ENCODE measurements at places on chromosomes 4 and X.

- peak; percentile 58 for DNase-seq
These were observed 660.5 kb upstream of the PABPC4L start for GRCh38 chr4:134862116-134862515.

DNA sequence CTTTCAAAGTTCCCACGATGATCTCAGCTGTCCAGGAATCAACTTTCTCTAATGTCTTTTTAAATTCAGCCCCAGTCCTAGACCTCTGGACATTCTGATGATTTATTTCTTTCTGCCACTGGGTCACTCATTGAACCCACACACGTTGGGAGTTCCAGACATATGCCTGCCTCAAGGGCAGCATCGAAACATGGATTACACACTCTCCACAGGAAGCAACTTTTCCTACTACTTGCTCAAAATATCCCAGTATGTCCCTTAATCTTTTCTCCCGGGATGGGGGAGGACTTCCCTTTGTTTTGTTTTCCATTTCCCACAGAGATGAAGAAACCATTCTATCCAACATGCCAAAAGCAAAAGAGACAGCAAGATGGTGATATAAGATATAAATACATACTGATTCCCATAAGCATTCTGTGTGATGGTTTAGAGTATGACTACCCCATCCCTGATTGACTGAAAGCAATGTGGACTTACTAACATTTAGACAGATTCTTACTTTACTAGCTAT, 79.8 kb upstream of the PPARGC1A start:
- DNase-seq, result no peak

DNA sequence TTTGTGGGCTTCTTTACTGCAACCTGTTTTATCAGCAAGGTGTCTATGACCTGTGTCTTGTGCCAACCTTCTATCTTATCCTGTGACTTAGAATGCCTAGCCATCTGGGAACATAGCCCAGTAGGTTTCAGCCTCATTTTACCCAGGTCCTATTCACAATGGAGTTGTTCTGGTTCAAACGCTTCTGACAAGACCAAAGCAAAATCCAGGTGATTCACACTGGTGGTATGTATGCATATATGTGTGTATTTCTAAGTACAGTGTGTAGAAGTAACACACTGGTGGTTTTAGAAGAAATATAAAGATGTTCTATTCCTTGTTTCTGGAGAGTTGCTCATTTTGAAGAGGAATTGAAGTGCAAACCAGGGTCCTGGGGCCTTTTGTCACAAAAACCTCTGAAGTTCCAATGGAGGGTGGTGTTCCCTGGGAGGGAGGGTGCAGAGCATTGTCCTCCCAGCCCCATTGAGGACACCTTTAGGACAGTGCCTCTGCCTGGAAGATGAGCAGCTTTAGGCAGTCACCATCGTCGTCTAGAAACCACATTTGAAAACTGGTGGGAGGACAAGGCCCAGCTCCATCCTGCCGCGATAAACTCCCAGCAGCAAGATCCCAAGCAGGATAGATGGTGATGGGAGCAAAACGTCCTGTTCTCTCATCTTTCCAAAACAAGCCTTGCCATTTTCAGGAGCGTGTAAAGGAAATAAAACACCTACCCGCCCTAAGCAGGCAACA, 191.4 kb downstream of the TSPAN5 start:
- no peak for DNase-seq

DNA sequence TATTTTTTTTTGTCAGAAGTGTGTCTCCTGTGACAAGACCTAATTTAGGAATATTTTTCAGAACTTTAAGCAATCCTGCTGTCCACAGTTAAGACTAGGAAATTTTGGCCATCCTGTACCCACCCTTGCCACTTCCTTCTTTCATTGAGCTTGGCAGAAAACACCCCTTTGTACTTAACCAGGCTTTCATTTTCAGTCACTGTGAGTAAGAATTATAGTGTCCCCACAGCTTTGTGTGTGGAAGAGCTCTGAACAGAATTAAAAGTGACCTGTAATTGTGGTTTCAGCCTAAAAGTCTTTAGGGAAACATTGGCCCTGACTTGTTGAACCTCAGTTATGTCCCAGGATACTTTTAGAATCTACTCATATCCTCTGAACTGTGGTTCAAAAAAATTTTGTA, 153.7 kb upstream of the BMP3 start:
- DNase-seq, result peak; percentile 55

GRCh38 chr4:128287141-128287870, at the start of gene PGRMC2:
TSS of gene PGRMC2 (minus strand) at chr4:128287813. CDS start at chr4:128287790, 23 bp downstream.
- DNase-seq, result peak; percentile 28

- DNase-seq, result peak; percentile 53
These were observed 52.2 kb downstream of the ANK2 start for GRCh38 chr4:113101669-113102068.

- no peak for DNase-seq
These were observed 12.5 kb downstream of the RASGEF1B start for GRCh38 chr4:81459228-81459627.

DNA sequence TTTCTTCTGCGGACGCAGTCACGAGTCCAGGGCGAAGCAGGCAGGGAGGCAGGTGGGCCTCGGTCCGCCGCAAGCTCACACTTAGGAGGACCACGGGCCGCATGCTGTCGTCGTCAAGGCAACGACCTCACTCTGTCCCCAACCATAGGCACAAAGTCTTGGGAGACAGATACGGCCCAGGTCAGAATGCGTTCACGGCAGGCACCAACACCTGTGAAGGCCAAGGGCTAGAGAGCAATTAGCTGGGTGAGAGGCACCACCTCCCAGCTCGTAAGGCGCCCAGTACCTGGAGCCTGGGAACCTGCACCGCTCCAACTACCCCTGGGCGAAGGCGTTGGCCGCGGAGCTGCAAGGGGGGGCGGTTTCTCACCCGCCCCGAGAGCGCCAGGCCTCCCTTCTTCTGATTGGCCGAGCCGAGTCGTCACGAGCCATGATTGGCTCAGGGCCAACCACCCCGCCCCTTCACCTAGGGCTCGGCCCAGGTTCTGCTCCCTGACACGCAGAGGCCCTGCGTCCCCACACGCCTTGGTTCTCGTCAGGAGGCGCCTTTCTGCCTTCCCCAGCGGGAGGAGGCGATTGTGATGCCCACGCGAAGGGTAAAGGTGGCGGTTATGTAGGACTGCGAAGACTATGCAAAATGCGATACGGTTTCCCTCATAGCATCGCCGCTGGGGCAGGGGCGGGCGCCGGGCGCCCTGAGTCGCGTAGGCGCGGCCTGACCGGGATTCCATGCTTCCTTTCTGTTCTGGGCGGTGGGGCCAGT, at the start of gene CDKL2:
CDKL2 (minus strand) TSS at position 355 of the 763 bp plus-strand sequence. CDS start 4,540 bp downstream, outside the sequence.
- peak; percentile 55 for DNase-seq

DNA sequence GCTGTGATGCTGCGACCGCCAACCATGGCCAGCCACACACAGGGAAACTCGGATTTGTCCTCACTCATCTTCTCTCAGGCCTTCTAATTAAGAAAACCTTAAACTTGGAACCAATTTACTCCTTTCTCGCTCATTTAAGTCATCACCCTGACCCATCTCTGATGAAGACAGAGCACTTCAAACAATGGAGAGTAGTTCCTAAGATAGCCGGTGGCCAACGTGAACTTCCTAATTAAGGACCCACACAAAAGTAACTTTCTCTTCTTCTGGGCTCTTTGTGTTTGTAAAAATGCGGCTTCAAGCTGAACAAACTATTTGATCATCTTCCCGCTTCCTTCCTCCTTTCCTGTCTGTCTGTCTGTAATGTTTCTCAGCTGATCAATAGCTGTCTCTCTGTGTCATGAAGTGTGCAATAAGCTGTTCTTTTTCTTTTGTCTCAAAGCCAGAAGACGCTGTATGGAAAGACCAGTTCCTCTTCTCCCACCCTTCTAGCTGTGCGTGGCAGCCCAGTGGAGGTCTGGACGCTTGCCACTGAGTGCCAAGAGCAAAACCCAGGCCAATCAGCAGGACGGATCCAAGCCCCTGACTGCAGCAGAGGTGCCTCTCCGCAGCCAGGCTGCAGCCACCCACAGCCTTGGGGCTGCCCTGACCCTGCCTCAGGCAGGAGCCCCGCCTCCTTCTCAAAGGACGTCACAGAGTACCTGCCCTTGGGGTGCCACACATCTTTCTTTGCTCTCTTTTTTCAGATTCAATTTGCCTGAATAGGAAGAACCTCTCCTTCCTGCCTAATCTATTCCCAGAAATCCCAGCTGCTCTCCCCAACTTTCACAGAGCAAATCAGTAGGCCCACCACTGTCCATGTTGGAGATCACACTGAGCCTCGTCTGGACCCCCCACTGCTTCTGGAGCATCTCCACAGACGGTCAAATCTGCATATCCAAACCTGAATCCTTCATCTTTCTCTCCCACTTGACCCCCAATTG, 59.3 kb downstream of the MAML3 start:
- DNase-seq, result no peak

- DNase-seq, result no peak
These were observed 1758.4 kb upstream of the AGA start for GRCh38 chr4:179200681-179201080.

DNA sequence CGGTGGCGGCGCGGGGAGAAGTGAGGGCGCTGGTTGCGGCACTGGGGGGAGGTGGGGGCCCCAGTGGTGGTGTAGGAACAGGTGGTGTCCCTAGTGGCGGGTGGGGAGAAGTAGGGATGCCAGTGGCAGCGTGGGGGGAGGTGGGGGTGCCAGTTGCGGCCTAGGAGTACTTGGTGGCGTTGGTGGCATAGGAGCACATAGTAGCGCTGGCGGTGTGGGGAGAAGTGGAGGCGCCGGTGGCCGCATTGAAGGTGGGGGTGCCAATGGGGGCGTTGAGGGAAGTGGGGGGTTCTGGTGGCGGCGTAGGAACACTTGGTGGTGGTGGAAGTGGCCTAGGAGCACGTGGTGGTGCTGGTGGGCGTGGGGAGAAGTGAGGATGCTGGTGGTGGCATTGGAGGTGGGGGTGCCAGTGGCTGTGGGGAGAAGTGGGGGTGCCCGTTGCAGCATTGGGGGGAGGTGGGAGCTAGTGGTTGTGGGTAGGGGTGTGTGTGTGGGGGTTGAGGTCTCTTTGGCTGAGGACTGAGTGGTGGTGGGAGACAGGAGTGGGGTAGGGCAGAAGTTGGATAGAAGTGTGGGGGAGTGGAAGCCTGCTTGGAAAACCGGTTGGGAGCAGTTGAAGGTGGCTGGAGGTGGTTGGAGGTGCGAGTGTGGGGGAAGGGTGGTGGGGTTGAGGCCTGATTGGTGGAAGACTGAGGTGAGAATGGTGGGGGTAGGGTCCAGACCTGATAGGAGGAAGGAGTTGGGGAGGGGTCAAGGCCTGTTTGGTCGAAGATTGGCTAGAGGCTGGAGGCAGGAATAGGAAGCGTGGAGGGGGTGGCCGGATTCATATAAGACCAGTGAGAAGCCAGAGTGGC, 1.1 kb downstream of the GCNA start:
- DNase-seq, result no peak

DNA sequence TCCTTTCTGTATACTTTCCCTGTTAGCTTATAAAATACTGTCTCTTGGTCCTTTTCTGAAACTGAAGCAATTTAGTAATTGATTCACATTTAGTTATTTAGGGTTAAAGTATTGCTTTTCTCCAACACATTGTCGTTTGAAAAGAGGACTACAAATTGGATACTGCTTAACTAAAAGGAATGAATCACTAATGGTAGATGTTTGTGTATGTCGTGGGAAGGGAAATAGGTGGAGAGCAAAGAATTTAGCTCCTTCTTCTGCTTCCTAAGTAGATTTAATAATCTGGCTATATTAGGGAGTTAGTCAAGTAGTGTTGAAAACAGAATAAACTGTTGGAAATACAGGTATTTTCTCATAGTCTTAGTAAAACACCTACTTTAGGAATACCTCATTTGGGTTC, 27.9 kb downstream of the SLAIN2 start:
- DNase-seq, result no peak

- DNase-seq, result peak; percentile 58
These were observed 618 bp downstream of the DDX3X start for GRCh38 chrX:41334363-41335197.

DNA sequence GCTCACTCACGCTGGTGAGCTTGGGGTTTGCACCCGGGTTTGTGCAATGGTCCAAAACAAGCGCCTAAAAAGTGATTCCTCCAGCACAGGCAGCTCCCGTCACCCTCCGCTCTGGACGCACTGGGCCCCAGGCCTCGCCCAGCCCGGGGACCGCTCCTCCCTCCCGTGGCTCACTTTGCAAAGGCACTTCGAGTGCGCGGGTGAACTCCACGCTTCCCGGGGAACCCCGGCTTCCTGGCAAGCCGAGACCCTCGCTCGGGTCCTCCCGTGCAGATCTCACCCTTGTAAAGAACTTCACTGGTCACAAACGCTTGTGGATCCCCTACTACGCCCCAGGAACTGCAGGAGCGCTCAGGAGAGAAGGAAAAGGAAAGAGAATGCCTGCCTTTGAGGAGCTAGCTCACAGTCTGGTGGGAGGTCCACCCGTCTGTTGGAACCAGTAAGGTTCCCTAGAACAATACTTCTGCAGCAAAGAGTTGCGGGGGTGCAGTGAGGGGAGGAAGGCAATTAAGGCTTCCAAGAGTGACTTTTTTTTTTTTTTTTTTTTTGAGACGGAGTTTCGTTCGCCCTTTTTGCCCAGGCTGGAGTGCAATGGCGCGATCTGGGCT, at the start of gene CTPS2:
CTPS2 (minus strand) TSS at position 122 of the 608 bp plus-strand sequence. CDS start 9,767 bp downstream, outside the sequence.
- DNase-seq, result peak; percentile 59

- DNase-seq, result no peak
These were observed 53.3 kb upstream of the NKAP start for GRCh38 chrX:119996600-119997524.

GRCh38 chr4:33802578-33802977, 2441.7 kb downstream of the ARAP2 start:
- no peak for DNase-seq

DNA sequence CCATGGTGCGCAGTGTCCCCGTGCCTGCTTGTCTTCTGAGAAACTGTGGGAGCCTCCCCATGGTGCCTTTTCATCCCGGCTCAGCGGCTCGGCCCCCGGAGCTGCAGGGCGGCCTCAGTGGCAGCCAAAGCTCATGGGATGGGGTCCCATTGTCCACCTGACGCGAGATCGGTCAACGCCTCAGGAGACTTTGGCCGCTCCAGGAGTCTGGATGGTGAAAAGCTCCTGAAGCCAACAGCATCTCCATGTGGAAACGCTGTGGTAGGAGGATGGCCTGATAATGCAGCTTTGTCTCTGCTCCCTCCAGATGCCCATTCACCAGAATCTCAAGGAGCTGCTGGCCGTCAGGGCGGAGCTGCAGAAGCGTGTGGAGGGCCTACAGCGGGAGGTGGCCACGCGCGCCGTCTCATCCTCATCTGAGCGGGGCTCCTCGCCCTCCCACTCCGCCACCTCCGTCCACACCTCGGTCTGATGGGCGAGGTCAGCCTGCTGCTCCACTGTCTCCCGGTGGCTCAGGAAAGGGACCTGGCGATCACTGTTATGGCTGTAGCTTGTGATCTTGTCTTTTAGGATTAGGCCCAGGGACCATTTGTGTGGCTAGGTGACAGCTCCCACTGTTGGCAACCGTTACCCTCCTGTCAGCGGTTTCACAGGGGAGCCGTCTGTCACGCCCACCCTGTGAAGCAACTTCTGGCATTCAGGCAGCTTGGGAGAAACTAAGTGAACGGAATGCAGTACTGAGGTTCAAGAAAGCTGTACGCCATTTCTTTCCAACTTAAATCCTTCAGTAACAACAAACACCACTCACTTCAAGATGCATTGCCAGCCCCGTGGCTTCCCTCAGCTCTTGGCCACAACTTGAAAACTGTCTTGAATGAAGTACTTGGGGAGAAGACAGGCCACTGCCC, 69.3 kb downstream of the MTMR1 start:
- DNase-seq, result no peak

All from LHCN-M2 (cell line).